IPS DF 6.9 (cell line): ENCODE measurements at places on chromosomes 11 and 22.

DNA sequence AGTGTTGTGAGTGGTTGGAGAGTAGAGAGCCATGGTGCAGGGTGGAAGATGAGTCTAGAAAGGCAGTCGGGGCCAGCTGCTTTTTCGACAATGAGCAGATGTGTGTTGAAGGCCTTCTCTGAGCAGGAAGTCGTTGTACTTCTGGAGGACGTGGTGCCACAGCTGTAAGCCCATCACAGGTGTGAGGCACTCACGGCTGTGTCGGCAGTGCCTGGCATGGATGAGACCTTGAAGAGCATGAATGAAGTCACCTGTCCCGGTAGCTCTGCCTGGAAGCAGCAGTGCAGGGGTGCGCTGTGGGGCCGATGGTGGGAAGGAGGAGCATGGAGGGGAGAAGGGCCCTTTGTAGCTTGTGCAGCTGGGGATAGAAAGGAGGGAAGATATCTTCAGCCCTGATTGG is 165.2 kb downstream of the PKNOX2 start:
- no peak for DNase-seq

- DNase-seq, result no peak
Measured at GRCh38 chr11:112364962-112365481, 104.4 kb upstream of the PLET1 start.

- no peak for DNase-seq
Measured at GRCh38 chr22:21765909-21766529, 30.4 kb upstream of the YPEL1 start.

DNA sequence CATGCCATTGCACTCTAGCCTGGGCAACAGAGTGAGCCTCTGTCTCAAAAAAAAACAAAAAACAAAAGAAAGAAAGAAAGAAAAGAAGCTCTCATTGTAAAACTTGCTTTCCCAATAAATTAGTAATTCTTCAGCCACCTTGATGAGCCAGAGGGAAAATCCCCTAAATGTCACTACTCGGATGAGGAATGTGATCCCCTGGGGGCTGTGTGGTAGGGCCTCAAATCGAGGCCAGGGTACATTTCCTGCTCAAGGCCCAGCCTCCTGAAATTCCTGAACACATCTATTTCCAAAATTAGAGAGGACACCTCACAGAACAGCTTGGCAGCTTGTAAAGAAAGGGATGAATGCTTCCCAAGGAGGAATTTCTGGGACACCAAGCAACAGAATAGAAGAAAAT is 147.1 kb upstream of the SESN3 start:
- no peak for DNase-seq

GRCh38 chr22:23591201-23591791 is 11.2 kb upstream of the IGLL1 start:
- peak; percentile 54 for DNase-seq

DNA sequence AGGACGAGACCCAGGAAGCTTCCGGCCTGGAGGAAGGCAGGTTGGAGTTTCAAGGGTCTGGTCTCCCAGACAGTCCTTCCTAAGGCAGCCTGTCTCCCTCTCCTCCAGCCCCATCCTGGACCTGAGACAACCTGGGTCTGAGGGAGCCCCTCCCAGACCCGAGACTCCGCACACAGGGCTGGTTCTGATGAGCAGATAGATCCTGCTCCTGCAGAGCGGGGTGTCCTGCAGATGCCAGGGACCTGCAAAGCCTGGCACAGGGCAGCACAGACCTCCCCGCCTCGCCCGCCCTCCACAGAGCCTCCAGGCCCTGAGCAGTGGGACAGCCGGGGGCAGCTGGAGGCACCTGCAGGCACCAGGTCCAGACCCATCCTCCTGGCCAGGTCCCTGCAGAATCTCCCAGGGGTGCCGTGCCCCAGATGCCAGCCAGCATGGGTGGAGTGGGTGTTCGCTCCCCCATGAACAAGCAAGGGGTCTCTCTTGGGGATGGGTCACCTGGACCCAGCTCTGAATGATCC is 7.8 kb downstream of the PIM3 start:
- no peak for DNase-seq

DNA sequence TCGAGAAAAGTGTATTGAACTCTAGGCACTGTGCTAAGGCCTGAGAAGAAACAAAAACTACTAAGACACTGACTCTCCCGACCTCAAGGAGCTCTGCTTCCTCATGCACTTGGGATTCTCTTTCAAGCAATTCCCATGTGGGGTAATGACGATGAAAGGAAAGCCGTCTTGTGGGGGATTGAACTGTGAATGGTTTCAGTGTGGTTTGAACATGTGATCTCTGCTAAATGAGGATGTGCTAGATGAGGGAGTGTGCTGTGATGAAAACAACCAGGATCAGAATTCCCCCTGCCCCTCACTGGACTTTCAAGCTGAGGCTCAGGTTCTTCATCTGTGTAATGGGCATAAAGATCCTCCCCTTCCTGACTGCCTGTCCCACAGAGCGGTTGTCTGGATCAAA is 74.9 kb downstream of the DEPDC5 start:
- no peak for DNase-seq

- DNase-seq, result no peak
Measured at GRCh38 chr11:92845805-92846204, 123.6 kb upstream of the MTNR1B start.

DNA sequence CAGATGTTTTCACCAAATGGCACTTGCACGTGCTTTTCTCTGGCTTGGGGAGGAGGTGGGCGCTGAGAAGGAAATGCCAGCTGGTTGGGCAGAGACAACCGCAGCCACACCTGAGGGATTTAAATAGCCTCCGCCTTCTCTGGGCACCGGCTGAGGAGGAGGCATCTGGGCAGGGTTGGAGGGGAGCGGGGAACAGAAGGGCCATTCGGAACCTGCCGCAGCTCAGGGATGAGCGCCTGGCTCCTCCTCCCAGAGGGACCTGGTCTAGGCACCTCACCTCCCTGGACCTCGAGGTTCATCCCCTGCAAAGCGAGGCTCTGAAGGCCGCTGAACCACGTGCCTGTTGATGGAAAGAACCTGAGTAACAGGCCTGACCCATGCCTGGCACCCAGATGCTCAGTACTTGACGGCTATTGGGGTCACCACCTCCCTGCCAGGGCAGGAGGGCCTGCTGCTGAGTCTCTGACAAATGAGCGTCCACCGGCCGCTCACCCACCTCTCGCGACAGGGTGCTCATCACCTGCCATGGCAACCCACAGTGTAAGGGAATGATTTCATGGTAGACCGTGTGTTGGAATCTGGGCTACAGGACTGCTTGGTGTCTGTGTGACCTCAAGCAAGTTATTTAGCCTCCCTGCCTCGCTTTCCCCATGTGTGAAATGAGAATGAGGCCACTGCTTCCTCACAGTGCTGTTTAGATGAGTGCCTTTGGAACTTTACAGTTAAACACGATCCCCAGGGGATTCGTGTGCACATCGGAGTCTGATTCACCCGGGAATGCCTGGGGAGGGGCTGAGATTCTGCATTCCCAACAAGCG is 2.0 kb upstream of the KDELR3 start:
- DNase-seq, result no peak

GRCh38 chr22:32880893-32881596 is 79.5 kb downstream of the TIMP3 start:
- no peak for DNase-seq

DNA sequence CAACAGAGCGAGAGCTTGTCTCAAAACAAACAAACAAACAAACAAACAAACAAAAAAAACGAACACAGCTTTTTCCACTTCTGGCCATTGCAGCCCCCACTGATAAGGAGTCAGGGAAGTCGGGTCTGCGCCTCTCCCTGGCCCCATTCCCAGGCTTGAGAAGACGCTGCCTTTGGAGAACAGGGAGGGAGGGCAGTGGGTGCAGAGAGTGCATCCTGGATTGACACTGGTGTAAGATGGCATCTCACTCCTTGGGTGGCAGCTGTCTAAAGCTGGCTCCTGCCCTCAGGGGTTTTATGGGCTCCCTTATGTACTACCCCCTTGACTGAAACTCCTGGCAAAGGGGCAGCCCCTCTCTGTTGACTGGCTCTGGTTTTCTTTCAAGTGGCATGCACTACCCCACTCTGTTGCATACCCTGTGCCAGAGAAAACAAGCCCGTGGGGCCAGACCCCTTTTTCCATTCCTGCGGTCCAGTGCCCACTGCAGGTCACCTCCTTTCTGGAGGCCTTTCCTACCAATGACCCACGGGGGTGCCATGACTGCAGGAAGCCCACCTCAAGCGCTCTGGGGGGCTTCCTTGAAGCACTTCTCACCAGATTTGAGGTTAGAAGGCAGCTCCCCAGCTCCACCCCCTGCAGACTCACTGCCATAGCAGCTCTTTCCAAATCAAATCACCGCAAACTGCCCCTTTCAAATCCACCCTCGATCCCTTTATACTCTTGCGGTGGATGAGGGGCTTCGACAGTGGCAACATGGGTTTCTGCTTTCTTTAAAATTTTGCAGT is 12.7 kb downstream of the DRAP1 start:
- no peak for DNase-seq

DNA sequence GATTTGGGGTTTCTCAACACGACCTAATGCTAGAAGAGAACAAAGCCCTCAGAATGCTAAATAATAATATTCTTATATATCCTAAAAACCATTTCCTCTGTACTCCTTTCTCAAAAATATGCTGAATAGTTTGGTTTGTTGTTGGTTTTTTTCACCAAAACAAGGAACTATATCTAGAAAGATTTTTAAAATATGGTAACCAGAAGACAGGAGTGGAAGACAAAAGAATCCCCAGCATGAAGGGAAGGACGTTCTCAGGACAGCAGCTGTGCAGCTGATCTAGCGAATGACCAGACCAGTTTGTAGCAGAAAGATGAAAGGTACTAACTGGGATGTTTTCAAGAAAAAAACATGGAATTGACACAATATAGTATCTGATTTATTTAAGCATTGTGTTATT is 19.3 kb downstream of the FEZ1 start:
- no peak for DNase-seq

DNA sequence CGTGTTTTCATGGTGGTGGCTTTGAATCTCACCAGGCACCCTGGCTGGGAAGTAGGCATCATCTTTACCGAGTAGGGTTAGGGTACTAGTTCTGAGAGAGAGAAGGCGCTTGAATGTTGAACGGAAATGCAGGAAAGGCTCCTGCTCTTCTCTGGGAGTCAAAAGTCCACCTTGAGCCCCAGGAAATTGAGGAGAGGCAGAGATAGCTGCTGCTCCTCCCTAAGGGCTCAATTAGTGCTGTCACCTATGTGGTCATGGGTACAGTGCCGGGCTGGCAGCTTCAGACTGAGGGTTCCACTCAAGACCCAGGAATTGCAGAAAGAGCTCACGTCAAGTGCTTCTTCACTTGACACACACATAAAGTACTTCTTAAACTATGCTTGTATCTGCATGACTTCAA is 1.7 kb downstream of the CCDC157 start:
- no peak for DNase-seq

GRCh38 chr22:23789121-23789520 is 2.4 kb downstream of the SMARCB1 start:
- DNase-seq, result no peak

GRCh38 chr11:86523738-86524619 is 148.4 kb downstream of the ME3 start:
- DNase-seq, result no peak

- DNase-seq, result no peak
Measured at GRCh38 chr11:39011797-39012196, 2413.8 kb upstream of the RAG2 start.

DNA sequence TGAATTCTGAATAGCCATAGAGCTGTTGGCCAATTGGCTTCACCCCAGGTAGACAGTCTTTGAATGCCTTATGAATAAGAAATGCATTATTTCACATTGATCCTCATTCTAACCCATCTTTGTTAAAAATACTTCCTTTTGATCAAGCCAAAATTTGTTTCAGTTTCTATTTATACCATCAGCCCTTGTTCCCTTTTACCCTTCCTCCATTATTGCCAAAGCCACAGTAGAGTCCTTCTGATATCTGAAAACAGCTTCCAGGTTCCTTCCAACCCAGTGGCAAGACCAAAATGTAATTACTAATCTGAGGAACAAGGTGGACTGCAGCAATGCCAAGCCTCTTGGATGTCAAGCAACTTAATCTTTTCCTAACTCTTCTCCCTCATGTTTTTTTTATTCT is 458.8 kb downstream of the BUD13 start:
- no peak for DNase-seq

- no peak for DNase-seq
Measured at GRCh38 chr11:92332986-92333385, 108.4 kb downstream of the FAT3 start.

GRCh38 chr11:108586600-108586999 is 7.0 kb downstream of the EXPH5 start:
- no peak for DNase-seq

DNA sequence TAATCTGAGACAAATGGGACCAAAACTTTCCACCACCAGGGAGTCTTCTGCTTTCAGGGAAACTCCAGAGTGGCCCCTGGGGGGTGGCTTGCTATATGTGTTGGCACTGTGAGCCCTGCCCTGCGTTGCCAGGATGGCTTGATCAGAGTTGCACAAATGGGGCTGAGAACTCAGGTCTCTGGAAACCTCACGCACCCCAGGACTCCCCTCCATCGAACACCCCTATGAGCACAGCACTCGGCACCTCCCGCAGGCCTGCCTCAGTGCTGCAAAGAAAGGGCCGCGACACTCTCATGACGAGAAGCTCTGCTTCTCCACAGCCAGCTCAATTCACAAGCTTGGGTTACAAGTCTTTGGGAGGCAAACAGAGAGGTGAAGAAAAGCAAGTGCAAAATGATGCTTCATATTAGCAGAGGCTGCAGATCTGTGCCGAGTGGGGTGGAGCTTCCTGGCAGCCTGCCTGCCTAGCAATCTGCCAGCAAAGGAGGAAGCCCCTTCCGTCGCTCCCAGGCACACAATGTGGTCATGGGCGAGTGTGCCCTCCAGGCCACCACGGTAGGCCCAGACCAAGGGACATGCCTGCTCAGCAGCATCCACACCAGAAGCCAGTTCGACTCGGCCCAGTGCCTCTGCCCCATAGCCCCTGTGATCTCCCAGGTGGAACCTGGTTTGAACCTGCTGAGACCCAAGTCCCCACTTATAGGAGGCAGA is 55.7 kb downstream of the MYH9 start:
- DNase-seq, result no peak

DNA sequence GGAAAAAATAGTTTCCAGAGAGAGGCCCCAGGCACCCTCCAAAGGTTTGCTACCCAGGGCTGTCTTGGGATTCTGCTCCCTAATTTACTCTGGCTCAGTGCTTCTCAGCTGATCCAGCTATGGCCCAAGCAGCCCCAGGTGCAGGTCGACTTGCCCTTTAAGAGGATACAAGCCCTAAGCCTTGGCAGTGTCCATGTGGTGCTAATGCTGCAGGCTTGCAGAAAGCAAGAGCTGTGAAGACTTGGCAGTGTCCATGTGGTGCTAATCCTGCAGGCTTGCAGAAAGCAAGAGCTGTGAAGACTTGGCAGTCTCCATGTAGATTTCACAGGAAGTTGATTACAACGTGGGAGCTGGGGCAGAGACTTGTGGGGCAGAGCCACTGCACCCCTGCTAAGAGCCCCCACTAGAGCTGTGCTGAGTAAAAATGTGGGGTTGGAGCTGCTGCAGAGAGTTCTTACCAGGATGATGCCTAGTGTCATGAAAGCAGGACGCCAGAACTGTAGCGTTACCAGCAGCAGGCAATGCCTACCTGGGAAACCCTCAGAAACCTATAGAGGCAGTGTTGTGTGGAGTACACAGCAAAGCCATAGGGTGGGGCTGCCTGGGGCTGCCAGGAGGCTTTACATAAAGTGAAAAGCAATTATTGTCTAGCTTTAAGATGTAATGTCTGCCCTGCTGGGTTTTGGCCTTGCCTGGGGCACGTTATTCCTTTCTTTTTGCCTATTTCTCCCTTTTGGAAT is 16.1 kb upstream of the OR52K1 start:
- DNase-seq, result no peak
